ENCODE measurements at places on chromosomes 1 and 21.

DNA sequence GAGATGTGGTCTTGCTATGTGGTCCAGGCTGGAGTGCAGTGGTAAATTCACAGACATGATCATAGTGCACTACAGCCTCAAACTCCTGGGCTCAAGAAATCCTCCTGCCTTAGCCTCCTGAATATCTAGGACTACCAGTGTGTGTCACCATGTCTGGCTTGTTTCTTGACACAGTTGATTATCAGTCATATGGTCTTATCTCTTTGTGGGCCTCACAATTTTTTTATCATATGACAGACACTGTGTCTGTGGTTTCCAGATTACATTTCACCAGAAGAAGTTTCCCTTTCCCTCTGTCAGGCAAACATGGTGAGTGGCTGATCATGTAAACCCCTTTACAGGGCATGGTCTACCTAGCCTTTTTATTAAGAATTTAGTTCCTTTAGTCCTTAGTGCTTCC, 96.1 kb downstream of the HFM1 start:
- no peak for DNase-seq

DNA sequence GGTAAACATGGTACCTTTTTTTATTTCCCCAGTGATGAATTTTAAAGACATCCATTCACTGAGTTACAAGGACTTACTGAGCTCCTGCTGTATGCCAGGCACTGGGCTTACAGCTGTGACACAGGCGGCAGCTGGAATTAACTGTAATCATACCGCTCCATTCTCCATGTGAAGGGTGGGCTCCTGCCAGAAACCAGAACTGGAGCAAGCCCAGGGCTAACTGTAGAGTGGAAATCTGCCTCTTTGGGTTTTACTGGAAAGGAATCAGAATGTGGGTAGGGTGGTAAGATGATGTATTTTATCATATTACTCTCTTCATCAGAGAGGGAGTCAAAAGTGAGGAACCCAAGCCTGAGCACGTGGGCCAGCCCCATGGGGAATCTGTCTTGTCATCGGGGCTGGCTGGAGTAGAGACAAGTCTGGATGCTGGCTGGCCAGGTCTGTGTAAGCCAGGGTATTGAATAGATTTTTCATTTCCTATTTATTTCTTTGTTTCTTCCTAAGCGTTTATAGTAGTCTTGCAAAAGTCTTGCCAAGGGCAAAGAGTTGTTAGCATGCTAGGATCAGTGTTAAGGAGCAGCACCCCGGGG, 21.5 kb downstream of the FGGY start:
- DNase-seq: no peak

DNA sequence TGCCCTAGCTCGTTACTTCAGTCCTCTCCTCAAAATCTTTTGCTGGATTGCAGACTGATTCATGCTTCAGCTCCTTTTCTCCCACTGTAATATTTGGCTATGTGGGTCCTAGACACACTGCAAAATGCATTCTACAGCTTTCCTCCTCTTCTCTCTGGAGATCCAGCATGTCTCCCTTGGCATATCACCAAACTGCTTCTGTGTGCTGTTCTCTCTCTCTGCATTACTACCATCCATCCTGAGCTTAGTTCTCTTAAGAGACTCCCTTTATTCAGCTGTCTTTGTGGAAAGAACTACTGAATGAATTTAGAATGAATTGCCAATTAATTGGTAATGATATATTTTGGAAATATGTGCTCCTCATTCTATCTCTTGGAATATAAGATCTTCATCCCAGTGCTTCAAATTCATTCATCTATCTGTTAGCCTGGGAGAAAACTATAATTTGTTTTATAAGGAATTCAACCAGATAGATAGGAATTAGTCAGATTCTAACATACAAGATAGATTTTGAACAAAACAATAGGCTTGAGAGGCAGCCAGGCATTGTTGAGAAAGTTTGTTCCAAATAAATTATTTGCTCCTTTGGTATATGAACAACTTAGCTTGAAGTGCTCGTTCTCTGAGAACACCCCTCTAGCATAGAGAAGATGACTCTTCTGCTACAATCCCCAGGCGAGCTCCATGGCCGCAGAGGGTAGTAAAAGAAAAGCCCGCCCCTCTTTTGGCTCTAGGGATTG, 71.9 kb downstream of the NTMT2 start:
- DNase-seq: no peak

DNA sequence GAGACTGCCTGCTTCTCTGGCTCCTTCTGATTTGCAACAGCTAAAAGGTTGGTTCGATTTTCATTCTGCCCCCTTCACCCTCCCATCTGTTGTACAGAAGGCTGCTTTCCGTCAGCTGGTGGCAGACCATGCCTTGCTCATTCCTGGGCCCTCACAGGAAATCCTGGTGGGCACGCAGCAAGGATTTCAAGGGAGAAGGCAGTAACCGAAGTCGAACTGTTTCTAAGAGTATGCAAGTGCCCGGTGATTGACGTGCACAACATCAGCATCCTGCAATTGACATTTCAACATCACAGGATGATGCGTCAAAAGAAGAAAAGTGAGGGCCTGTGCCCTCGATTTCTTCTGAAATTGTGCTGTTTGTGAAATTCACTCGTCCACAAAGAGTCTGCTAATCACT, 83.8 kb downstream of the PLPP3 start:
- DNase-seq: no peak

DNA sequence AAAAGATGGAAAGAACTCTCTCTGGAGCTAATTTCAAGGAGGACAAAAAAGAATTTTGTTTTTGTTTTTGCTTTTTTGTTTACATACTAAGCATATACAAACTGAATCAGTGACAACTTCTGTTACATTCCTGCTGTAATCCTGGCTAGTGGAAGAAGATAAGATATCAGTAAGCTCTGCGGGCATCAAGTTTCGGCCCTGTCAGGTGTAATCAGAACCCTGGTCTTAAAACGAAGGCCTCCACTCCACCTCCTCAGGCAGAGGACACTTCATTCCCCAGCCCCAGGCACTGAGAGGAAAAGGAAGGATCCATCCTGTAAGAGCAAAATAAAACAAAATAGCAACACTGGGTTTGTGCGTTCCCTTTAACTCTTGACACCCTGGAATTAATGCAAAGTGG, 88.9 kb upstream of the ARHGAP29 start:
- DNase-seq: no peak

DNA sequence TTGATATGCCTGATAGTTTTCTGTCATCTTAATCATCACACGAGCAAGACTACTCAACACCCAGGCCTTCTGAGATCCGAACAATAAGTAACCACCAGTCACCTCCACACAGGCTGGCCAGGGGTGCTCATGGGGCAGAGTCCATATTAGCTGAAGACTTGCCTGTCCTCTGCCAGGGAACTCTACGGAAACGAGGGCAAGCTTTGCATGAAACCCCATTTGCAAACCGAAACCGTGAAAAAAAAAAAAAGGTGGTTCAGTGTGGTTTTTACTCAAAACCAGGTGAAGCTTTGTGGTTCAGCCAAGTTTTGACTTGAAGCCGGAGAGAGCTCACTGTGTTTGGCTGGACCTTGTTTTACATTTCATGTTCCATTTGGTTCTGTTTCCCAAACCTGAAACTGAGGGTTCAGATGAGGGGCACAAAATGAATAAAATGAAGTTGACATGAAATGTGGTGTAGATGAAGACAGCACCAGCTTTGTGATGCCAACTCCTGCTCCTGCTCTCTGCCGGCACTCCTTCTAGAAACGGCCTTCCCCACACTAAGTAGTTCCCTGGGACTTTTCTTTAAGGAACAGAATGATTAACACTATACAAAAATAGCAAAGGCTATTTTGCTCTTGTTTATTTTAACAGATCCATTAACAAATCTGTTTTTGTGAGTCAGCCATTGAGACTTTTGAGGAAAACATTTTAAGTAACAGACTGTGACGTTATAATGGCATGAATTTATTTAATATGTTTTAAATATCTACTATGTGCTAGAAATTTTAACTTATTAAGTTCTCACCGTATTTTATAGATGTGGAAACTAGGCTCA, 74.7 kb downstream of the RUNX1 start:
- no peak for DNase-seq

DNA sequence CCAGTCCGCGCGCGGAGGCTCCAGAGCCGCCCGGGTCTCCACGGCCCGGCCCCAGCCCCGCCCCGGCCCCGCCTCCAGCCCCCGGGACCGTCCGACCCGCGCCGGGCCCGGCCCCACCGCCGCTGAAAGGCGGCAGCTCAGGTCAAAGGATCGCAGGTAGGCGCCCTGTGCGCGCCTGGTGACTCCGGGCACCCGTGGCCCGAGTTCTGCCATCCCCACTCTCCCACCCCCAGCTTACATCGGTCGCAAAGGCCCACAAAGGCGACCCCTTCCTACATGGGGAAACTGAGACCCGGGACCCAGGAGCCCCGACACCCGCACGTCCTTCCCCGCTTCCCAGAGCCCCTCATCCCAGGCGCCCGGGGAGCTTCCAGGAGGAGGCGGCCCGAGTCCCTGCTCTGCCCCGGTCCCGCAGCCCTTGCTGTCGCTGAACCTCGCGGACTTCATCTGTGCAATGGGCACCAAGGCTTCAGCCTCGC, at the start of gene TMEM200B:
TSS of gene TMEM200B (minus strand) at position 17 of the 479 bp plus-strand sequence. CDS start 2,075 bp downstream, outside the sequence.
- no peak for DNase-seq

- DNase-seq: no peak
Observed at GRCh38 chr1:92487078-92487605, 417 bp upstream of the GFI1 start.

GRCh38 chr1:184665360-184665759, 89.3 kb downstream of the EDEM3 start:
- DNase-seq: no peak

GRCh38 chr1:183569141-183569540, 21.1 kb downstream of the NCF2 start:
- no peak for DNase-seq

- DNase-seq: no peak
Observed at GRCh38 chr1:14037101-14037847, 337.3 kb downstream of the PRDM2 start.

DNA sequence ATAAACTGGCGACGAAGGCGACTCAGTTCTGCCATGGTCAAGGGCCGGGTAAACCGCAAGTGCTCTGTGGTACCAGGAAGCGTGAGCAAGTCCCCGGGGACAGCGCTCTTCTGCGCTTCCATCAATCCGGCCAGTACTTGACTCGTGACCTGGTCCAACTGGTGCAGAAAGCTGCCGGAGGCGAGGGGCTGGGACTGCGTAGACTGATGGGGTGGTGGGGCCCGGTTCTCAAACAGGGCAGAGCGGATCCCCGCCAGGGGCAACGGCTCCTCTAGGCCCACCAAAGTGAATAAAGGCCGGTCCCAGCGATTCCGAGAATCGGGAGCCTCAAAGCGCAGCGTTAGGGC, 852 bp downstream of the KTI12 start:
- peak; percentile 38 for DNase-seq

GRCh38 chr1:77030401-77031105, 163.3 kb downstream of the ST6GALNAC5 start:
- DNase-seq: no peak

DNA sequence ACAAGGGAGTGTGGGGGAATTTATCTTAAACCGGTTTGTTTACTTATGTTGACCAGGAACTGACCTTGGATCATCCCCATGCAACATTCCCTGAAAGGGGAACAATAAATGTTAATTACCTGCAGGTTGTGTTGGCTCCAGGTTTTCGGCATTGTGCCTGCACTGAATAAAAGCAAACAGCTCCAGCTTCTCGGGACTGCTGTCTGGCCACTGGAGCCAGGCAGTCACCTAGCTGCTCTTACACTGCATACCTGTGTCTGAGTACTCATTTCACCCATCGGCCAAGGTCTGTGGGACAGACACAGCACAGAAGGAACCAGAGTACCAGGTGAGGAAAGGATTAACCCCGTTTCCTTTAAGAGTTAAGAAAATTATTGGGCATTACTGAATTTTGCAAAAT, 32.7 kb upstream of the CTBS start:
- no peak for DNase-seq

GRCh38 chr1:160837558-160838205, 25.0 kb downstream of the CD244 start:
- DNase-seq: no peak

GRCh38 chr1:13498553-13498952, 15.2 kb downstream of the LRRC38 start:
- DNase-seq: no peak

- no peak for DNase-seq
Observed at GRCh38 chr1:87179076-87179810, 149.4 kb upstream of the LMO4 start.

- no peak for DNase-seq
Observed at GRCh38 chr1:177172272-177172671, 1.5 kb downstream of the BRINP2 start.

DNA sequence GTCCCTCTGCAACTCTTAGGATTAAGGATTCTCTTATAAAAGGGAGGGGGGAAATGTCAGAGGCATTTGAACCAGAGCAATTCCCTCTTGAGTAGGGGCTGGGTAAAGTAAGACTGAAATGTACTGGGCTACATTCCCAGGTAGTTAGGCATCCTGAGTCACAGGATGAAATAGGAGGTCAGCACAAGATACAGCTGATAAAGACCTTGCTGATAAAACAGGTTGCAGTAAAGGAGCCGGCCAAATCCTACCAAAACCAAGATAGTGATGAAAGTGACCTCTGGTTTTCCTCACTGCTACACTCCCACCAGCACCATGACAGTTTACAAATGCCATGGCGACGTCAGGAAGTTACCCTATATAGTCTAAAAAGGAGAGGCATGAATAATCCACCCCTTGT, 14.3 kb upstream of the COX20 start:
- DNase-seq: no peak

- DNase-seq: no peak
Observed at GRCh38 chr1:225817611-225818061, 7.7 kb downstream of the EPHX1 start.

DNA sequence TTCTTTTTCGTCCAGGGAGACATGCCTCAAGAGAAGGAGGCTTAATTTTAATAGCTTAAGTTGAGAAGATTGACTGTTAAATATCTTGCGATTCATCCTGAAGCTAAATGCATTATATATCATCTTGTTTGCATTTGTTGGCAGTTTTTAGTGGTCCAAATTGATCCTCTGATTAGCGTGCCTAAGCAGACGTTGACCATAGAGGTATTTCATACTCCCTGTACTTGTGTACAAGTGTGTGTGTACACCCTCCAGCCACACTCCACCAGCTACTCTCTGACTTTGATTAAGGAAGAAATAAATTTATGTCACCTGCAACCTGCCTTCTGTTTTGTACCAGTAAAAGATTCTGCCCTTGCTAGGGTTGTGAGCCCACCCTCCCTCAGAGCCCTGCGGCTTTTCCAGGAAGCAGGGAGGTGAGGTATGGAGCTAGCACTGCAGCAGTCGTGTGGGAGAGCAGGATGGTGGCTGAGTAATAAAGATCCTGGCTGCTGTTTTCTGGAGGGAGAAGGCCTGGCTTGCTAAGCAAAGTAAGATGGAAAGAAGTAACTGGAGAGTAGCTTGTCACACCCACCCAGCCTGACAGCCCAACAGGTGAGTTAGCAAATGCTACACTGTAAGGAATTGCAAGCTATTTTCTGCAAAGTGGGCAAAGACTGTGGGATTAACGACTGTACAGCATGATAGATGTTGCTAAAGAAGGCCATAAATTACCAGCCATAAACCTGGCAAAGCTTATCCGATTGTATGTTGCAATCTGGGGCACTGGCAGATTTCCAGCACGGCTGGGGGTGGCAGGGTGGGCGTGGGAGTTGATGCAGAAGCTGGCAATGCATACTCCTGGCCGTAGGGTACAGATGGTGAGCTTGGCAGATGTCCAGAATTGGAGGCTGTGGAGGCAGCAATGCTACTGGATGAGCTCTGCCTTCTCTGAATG, 170.2 kb downstream of the TNR start:
- peak; percentile 76 for DNase-seq

- no peak for DNase-seq
Observed at GRCh38 chr1:228378090-228378872, 28.4 kb downstream of the TRIM11 start.
